Prostate gland (tissue), 2 donors: ENCODE measurements at places on chromosomes 3 and 15.

DNA sequence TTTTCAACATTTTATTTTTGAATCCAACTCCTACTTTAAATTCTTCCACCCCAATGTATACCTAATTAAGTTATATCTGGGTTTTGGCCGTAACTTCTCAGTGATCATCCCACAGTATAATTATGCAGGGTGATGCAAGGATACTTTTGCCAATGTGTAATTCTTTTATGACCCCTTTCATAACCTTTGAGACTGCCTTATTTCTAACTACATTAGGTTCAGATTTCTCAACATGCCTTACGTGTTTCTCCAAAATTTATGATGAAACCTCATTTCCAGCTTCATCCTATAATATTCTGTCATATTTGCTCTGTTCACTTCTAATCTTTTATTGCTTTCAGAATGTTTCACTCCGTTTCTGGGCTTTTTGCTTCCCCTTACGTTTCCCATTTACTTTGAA is 1229.6 kb upstream of the ALCAM start:
- no peak overlapping the region for H3K4me3 ChIP-seq
- H3K27ac ChIP-seq: no peak overlapping the region
- H3K4me1 ChIP-seq: no peaks in the 10 kb centered on the region
- H3K36me3 ChIP-seq: no peaks in the 10 kb centered on the region

GRCh38 chr15:82531496-82532382 is 8.5 kb downstream of the RPS17 start:
- no peak overlapping the region for H3K27ac ChIP-seq
- no peak overlapping the region for H3K4me3 ChIP-seq
- DNase-seq: no peak
- H3K36me3 ChIP-seq: no peaks in the 10 kb centered on the region

- no peaks in the 10 kb centered on the region for H3K27me3 ChIP-seq
- no peaks in the 10 kb centered on the region for H3K4me1 ChIP-seq
- no peak overlapping the region for H3K27ac ChIP-seq
- DNase-seq: no peak
- H3K4me3 ChIP-seq: no peak overlapping the region
These were observed 30.6 kb downstream of the INTS14 start for GRCh38 chr15:65580287-65580686.

DNA sequence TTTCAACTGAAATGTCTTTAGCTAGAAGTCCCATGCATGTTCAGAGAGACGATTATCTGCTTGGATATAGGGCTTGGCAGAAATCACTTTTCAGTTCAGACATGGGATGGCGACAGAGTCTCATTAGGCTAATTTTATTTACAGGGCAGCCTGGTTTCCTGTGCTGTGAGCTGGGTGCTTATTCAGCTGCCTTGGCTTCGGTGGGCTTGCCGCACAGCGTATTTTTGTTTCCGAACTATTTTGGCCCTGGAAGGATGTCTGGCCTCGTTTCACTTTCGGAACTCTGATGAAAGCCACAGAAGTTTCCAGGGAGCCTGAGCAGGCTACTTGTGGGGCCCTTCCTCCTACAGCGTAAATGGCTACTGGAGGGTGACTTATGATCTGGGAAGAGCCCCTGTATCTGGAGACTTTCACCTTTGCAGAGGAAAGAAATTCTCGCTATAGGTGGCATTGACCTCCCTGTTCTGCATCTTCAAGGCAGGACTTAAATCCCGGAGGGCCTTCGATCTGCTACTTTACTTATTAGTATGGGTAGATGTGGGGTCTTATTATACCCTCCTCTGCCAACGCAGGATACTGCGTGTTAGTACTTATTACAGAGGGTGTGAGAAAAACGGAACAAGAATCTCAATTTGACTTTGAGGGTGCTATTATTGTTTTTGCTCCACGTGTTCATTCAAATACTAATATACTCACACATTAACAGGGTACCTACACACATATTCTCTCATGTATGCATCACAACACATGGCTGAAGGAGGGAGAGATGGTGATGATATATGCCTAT is 364.0 kb upstream of the RBMS3 start:
- no peaks in the 10 kb centered on the region for H3K27me3 ChIP-seq
- no peaks in the 10 kb centered on the region for H3K4me1 ChIP-seq
- H3K27ac ChIP-seq: no peak overlapping the region
- H3K36me3 ChIP-seq: no peaks in the 10 kb centered on the region
- H3K4me3 ChIP-seq: no peak overlapping the region

GRCh38 chr3:13346481-13347389 is 73.4 kb downstream of the NUP210 start:
- no peak overlapping the region for H3K4me3 ChIP-seq
- no peaks in the 10 kb centered on the region for H3K36me3 ChIP-seq
- no peaks in the 10 kb centered on the region for H3K4me1 ChIP-seq
- H3K27me3 ChIP-seq: no peaks in the 10 kb centered on the region
- H3K27ac ChIP-seq: no peak overlapping the region

GRCh38 chr3:189262746-189263145 is 91.0 kb downstream of the TPRG1 start:
- H3K27ac ChIP-seq: no peak overlapping the region
- H3K4me1 ChIP-seq: no peaks in the 10 kb centered on the region
- no peaks in the 10 kb centered on the region for H3K36me3 ChIP-seq

GRCh38 chr15:59406446-59406845 is 31.5 kb upstream of the FAM81A start:
- no peaks in the 10 kb centered on the region for H3K4me1 ChIP-seq
- H3K4me3 ChIP-seq: no peak overlapping the region

- no peaks in the 10 kb centered on the region for H3K27me3 ChIP-seq
- H3K36me3 ChIP-seq: no peaks in the 10 kb centered on the region
- H3K4me3 ChIP-seq: peak overlapping the region; percentile 52
- no peak for DNase-seq
These were observed 1.5 kb downstream of the UQCC5 start for GRCh38 chr3:52537726-52538421.

- H3K4me3 ChIP-seq: no peak overlapping the region
- no peak overlapping the region for H3K27ac ChIP-seq
- DNase-seq: no peak
- H3K4me1 ChIP-seq: peaks cover 3% of the 10 kb centered on the region
- H3K36me3 ChIP-seq: no peaks in the 10 kb centered on the region
- no peaks in the 10 kb centered on the region for H3K27me3 ChIP-seq
These were observed 1.3 kb downstream of the SCAANT1 start for GRCh38 chr3:63910891-63911290.
